ENCODE measurements at places on chromosomes 12 and 14. TPM values are rescaled to one million over a fixed set of nuclear protein-coding genes. Genes with fewer than 3 reads are reported as not detected.

The ANO2 gene
- total RNA-seq = not detected

The C12orf50 gene
- 0.09 TPM for total RNA-seq

The RHEBL1 gene
- 5.3 TPM for total RNA-seq

The HPD gene
- total RNA-seq = not detected

The UBR7 gene
- 12.7 TPM for total RNA-seq

The ACSM4 gene
- not detected for total RNA-seq

The NXPH4 gene
- 0.49 TPM for total RNA-seq

The SYNDIG1L gene
- total RNA-seq = not detected
